Activated naive CD4-positive, alpha-beta T cell treated with anti-CD3 and anti-CD28 coated beads for 36 hours (primary cell): ENCODE measurements at places on chromosomes 3 and 15. TPM values are rescaled to one million over a fixed set of nuclear protein-coding genes. Genes with fewer than 3 reads are reported as not detected.

DNA sequence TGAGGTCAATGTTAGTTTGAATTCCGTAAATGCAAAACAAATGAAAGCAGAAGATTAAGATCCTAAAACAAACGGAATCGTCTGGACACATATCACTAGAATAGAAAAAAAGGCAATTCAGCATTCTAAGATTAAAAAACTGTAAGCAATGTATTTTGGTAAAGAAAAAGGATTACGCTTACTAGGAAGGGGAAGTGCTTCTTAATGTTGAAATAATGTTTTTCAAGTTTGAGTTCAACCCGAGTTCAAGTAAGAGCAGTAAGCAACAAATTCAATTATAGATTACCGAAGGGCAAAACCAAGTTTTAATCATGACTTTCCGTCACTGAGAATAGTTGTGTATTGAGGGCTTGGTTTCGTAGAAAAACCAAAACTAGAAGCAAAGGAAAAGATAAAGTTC, 637 bp downstream of the CIP2A start:
- peak overlapping the region; percentile 95 for H3K4me3 ChIP-seq
- DNase-seq = no peak
- peaks cover 36% of the 10 kb centered on the region for H3K4me1 ChIP-seq
- H3K36me3 ChIP-seq = peaks cover 20% of the 10 kb centered on the region

- H3K27me3 ChIP-seq = no peaks in the 10 kb centered on the region
- no peak overlapping the region for H3K27ac ChIP-seq
- no peak overlapping the region for H3K4me3 ChIP-seq
- no peak for DNase-seq
Observed at GRCh38 chr3:108225221-108225620, 3.0 kb upstream of the IFT57 start.

- H3K27me3 ChIP-seq = peaks cover 2% of the 10 kb centered on the region
- no peaks in the 10 kb centered on the region for H3K36me3 ChIP-seq
- H3K4me3 ChIP-seq = no peak overlapping the region
- H3K27ac ChIP-seq = no peak overlapping the region
Observed at GRCh38 chr3:196541684-196542445, 26.5 kb downstream of the WDR53 start.

- no peak overlapping the region for H3K4me3 ChIP-seq
- no peaks in the 10 kb centered on the region for H3K4me1 ChIP-seq
- no peak for DNase-seq
- no peaks in the 10 kb centered on the region for H3K27me3 ChIP-seq
Observed at GRCh38 chr3:160455846-160456245, 6.3 kb upstream of the TRIM59 start.

The ACVR2B gene
- total RNA-seq = 6.9 TPM

The NRG4 gene
- total RNA-seq = not detected

DNA sequence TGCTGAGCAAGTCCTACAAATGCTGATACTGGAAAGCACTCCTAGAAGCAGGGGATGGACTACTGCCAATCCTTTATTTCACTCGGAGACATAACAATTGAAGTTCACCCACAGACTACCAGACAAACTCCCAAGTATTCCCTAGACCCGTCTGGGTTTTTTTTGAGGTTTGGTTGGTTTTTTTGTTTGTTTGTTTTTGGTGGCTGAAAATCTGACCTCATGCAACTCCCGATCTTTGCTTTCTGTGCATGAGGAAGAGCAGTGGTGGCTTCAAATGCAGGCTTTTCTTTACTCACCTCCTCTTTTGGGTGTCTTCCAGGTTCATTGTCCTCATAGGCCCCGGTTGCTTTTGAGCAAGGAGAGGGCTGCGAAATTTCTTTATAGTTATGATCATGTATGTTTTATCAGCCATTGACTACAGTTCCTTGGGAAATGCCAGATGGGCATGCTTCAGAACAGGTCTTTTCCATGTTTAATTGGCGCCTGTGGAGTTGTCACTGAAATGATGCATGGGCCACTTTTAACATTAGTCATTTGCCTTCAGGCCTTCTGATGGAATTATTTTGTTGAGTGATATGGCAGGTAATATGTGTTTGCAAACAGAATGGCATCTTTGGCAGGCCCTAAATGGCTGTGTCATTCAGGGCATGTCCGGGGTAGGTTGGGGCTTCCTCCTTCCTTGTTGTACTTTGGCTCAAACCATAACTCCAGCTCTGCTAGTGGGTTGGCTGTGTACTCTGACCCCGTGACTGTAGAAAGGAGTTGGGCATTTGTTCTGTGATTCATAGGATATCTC, 81.3 kb upstream of the ZBED2 start:
- peak overlapping the region; percentile 96 for H3K27ac ChIP-seq
- DNase-seq = peak; percentile 63
- H3K27me3 ChIP-seq = no peaks in the 10 kb centered on the region

GRCh38 chr15:101361418-101361817, 66.4 kb upstream of the SNRPA1 start:
- H3K36me3 ChIP-seq = no peaks in the 10 kb centered on the region
- no peak overlapping the region for H3K27ac ChIP-seq
- no peaks in the 10 kb centered on the region for H3K4me1 ChIP-seq
- peaks cover 9% of the 10 kb centered on the region for H3K27me3 ChIP-seq
- H3K4me3 ChIP-seq = no peak overlapping the region

- H3K4me1 ChIP-seq = no peaks in the 10 kb centered on the region
- no peaks in the 10 kb centered on the region for H3K36me3 ChIP-seq
- H3K27me3 ChIP-seq = no peaks in the 10 kb centered on the region
- no peak overlapping the region for H3K27ac ChIP-seq
- no peak overlapping the region for H3K4me3 ChIP-seq
Observed at GRCh38 chr3:58804914-58805313, 138.3 kb upstream of the FAM3D start.

DNA sequence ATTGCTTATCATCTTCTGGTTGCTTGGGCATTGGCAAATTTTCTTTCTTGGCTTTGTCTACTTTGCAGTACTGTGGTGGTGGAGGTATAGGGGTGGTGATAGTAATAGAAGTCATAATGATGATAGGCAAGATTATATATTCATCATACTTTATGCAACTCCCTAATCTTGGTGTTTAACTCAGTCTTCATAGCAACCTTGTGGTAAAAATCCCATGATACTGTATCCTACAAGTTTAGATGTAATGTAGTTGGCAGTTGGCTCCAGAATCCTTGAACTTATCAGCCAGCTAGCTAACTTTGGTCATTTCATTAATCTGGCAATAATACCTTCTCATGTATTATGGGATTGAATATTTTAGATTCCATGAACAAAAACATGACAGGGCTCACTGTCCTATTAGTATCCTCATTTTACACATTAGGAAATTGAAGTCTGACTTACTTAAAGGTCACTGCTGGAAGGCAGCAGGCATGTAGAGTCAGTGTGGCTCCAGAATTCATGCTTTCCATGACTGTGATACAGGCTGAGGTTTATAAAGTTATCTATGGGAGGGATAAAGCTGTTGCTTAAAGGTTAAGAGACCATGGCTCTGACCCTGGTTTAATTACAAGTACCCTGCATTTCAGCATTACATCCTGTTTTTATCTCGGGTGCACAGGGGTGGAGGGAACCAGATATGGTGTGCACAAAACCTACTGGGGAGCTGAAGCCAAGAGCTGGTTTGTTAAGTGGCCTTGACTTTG, 33.3 kb downstream of the RBMS3 start:
- no peak for DNase-seq
- H3K36me3 ChIP-seq = no peaks in the 10 kb centered on the region
- H3K4me1 ChIP-seq = no peaks in the 10 kb centered on the region

GRCh38 chr15:83940136-83940535, 286.2 kb downstream of the ADAMTSL3 start:
- H3K27me3 ChIP-seq = peaks cover 3% of the 10 kb centered on the region
- no peak overlapping the region for H3K27ac ChIP-seq

The LRCH3 gene
- 30.8 TPM for total RNA-seq

- H3K4me3 ChIP-seq = peak overlapping the region; percentile 37
- H3K36me3 ChIP-seq = no peaks in the 10 kb centered on the region
- H3K27me3 ChIP-seq = peaks cover 2% of the 10 kb centered on the region
- DNase-seq = no peak
Observed at GRCh38 chr3:100603469-100603868, 5.9 kb upstream of the ADGRG7 start.

DNA sequence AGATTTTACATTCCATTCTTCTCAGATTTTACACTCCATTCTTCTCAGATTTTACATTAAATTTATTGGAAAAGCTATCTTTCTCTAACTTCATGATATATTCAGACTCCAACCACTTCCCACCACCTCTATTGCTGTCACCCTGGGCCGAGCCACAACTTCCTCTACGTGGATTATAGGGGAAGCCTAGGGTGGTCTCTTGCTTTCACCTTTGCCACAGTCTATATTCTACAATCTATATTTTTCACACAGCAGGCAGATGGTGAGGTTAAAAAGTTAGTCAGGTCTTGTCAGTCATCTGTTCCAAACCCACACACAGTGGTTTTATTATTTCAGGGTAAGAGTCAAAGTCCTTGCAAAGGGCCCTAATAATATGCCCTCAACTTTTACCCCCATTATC, 370.8 kb upstream of the SUCLG2 start:
- peaks cover 8% of the 10 kb centered on the region for H3K4me1 ChIP-seq
- no peaks in the 10 kb centered on the region for H3K36me3 ChIP-seq
- no peak overlapping the region for H3K27ac ChIP-seq
- no peak for DNase-seq
- H3K27me3 ChIP-seq = no peaks in the 10 kb centered on the region
- H3K4me3 ChIP-seq = no peak overlapping the region

The SERINC4 gene
- 0.15 TPM for total RNA-seq

The ATP10A gene
- total RNA-seq = 13.0 TPM

GRCh38 chr3:156151824-156152428, 31.5 kb downstream of the KCNAB1 start:
- peak; percentile 77 for DNase-seq
- no peak overlapping the region for H3K27ac ChIP-seq
- H3K36me3 ChIP-seq = no peaks in the 10 kb centered on the region
- no peak overlapping the region for H3K4me3 ChIP-seq
- H3K4me1 ChIP-seq = peaks cover 3% of the 10 kb centered on the region

GRCh38 chr3:48561045-48561736, 2.4 kb downstream of the UCN2 start:
- peaks cover 5% of the 10 kb centered on the region for H3K4me1 ChIP-seq
- no peak overlapping the region for H3K4me3 ChIP-seq
- no peaks in the 10 kb centered on the region for H3K27me3 ChIP-seq
- no peaks in the 10 kb centered on the region for H3K36me3 ChIP-seq

The EFCC1 gene
- 0.20 TPM for total RNA-seq

DNA sequence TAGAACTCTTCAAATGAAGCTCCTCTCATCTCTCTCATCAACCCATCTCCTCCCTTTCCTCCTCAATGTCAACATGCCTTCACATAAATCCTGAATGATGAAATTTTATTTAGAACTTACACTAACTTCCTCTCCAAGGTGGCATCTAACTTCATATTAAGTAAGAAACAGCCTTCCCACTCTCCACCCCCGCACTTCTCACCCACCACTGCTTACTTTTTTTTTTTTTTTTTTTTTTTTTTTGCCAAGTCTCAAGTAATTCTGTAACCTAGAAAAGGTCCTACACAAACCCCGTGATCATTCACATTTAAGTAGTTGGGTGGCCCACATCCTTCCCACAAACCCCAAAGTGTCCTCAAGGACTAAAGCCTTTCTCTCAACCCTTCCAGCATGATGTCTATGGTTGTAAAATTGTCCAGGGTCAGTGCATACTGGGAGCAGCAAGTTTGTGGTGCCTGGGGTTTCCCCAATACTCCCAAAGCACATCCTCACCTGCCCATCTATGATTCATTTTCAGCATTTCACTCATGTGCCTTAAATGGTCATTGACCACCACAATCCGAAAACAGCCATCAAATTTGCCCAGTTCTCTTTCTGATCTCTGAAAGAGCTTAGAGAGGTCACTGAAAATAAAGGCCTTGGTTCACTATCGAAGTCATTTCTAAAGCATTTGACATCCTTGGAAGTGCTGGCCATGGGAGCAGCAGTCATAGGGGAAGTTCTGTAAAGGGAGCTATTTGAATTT, 47.2 kb downstream of the CD86 start:
- H3K4me1 ChIP-seq = peaks cover 39% of the 10 kb centered on the region
- no peaks in the 10 kb centered on the region for H3K27me3 ChIP-seq
- no peaks in the 10 kb centered on the region for H3K36me3 ChIP-seq
- peak overlapping the region; percentile 60 for H3K27ac ChIP-seq
